ENCODE measurements at places on chromosomes 5 and 9.

DNA sequence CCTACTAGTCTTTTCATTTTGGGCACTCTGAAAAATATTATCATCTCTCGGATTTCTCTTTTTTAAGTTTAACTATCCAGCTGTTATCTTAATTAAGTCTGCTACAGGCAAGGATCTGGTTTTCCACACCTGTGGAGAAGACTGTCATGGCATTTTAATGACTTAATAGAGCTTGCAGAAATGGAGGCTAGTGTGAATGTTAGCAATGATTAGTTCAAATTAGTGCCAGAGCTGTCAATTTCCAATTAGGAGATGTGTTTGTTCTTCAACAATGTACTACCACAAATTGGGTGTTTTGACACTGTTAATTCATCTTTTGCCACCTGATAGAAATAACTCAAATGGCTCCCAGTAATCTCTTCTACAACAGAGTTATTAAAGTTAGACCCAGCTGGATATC lies 2023.0 kb upstream of the CDH9 start:
- DNase-seq: no peak

GRCh38 chr5:17340819-17341218 lies 123.4 kb downstream of the BASP1 start:
- DNase-seq: no peak

DNA sequence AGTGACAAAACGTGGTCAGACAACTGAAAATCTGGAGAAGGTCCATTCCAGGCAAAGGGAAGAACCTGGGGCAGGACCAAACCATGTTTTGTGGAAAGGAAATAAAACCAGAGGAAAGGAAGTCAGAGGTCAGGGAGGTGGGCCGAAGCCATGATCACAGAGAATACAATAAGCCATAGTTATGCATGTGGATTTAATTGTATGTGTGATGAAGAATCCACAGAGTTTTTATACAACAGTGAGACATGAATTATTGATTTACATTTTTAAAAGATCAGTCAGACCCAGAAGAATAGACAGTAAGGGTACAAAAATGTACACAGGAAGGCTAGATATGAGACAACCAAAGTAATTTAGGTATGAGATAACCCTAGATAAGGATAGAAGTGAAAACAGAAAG lies 20.8 kb downstream of the TTC33 start:
- DNase-seq: peak; percentile 38

GRCh38 chr9:28209130-28209529 lies 635.8 kb upstream of the C9orf72 start:
- DNase-seq: no peak
